Activated naive CD8-positive, alpha-beta T cell treated with anti-CD3 and anti-CD28 coated beads for 36 hours (primary cell): ENCODE measurements at places on chromosomes 3 and 15. TPM values are rescaled to one million over a fixed set of nuclear protein-coding genes. Genes with fewer than 3 reads are reported as not detected.

DNA sequence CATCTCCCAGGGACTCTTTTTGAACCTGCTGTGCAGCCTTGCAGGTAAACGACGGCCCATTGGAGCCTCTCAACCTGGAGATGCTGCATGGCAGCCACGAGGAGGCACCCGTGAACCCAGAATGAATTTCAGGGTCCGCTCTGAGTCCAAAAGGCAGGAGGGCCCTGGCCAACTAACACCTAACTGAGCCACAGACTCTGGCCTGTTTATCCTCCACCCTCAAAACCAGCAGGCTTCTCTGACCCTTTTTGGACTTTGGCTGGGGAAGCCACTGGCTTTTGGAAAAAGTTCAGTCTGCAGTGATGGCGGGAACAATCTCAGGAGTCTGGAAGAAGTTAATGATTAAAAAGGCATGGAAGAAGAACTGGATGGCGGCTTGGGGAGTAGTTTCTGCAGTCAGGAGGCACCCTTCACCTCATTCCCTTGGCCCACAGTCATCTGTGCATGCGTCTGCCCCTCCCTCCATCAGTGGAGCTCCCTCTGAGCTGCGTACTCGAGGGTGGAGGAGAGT is 4.1 kb downstream of the PXYLP1 start:
- no peak for DNase-seq
- H3K4me3 ChIP-seq = no peak overlapping the region
- H3K27ac ChIP-seq = peak overlapping the region; percentile 19
- H3K4me1 ChIP-seq = peaks cover 71% of the 10 kb centered on the region
- peaks cover 37% of the 10 kb centered on the region for H3K36me3 ChIP-seq

DNA sequence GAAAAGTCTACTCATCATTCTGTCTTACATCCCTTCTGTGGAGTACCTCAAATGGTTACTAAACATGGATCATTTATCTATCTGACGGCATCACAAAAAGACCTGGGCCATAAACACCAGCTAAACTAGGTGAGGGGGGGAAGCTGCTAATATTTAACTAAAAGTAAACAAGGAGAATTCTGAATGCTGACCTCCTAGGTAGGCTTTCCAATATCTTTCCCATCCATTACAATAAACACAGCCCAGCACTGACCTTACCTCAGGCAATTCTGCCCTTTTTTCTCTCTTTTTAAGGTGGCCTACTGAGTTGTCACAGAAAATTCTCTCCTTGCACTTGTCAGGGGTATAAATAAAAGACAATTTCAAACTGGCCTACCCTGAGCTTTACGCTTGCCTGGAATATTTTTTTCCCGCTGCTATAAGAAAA is 33.1 kb downstream of the USF3 start:
- H3K4me1 ChIP-seq = peaks cover 6% of the 10 kb centered on the region
- H3K4me3 ChIP-seq = no peak overlapping the region
- H3K36me3 ChIP-seq = peaks cover 32% of the 10 kb centered on the region
- no peak overlapping the region for H3K27ac ChIP-seq
- H3K27me3 ChIP-seq = no peaks in the 10 kb centered on the region

GRCh38 chr15:89899951-89900567 is 6.3 kb upstream of the AP3S2 start:
- DNase-seq = no peak
- H3K27me3 ChIP-seq = no peaks in the 10 kb centered on the region
- peaks cover 3% of the 10 kb centered on the region for H3K4me1 ChIP-seq
- no peak overlapping the region for H3K4me3 ChIP-seq
- no peaks in the 10 kb centered on the region for H3K36me3 ChIP-seq

DNA sequence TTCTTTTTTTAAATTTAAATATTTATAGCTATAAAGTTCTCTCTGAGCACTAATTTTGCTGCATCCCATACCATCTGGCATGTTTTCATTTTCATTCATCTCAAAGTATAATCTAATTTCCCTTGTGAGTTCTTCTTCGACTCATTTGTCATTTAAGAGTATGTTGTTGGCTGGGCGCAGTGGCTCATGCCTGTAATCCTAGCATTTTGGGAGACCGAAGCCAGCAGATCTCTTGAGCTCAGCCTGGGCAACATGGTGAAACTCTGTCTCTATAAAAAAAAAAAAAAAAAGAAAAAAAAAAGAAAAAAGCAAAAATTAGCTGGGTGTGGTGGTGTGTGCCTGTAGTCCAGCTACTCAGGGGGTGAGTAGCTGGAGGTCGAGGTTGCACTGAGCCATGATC is 34.8 kb downstream of the MAP1A start:
- no peak overlapping the region for H3K4me3 ChIP-seq
- DNase-seq = no peak
- H3K36me3 ChIP-seq = peaks cover 16% of the 10 kb centered on the region
- no peak overlapping the region for H3K27ac ChIP-seq

- no peak overlapping the region for H3K4me3 ChIP-seq
- peaks cover 2% of the 10 kb centered on the region for H3K36me3 ChIP-seq
- no peaks in the 10 kb centered on the region for H3K4me1 ChIP-seq
Measured at GRCh38 chr3:185900228-185900627, 37.6 kb downstream of the TRA2B start.

- H3K27me3 ChIP-seq = no peaks in the 10 kb centered on the region
- H3K27ac ChIP-seq = no peak overlapping the region
- no peaks in the 10 kb centered on the region for H3K4me1 ChIP-seq
- no peak for DNase-seq
- H3K4me3 ChIP-seq = no peak overlapping the region
Measured at GRCh38 chr15:73781038-73781925, 28.1 kb upstream of the INSYN1 start.

- H3K27ac ChIP-seq = no peak overlapping the region
- peaks cover 4% of the 10 kb centered on the region for H3K27me3 ChIP-seq
- no peak overlapping the region for H3K4me3 ChIP-seq
- H3K4me1 ChIP-seq = no peaks in the 10 kb centered on the region
Measured at GRCh38 chr15:92576597-92577200, 78.9 kb downstream of the FAM174B start.

- H3K4me3 ChIP-seq = no peak overlapping the region
- no peak overlapping the region for H3K27ac ChIP-seq
- no peaks in the 10 kb centered on the region for H3K27me3 ChIP-seq
Measured at GRCh38 chr15:47820057-47820746, 102.9 kb downstream of the SEMA6D start.

- H3K27me3 ChIP-seq = no peaks in the 10 kb centered on the region
- H3K4me3 ChIP-seq = peak overlapping the region; percentile 57
- peaks cover 39% of the 10 kb centered on the region for H3K36me3 ChIP-seq
- peaks cover 62% of the 10 kb centered on the region for H3K4me1 ChIP-seq
Measured at GRCh38 chr3:111667621-111668239, 72.6 kb upstream of the ZBED2 start.

DNA sequence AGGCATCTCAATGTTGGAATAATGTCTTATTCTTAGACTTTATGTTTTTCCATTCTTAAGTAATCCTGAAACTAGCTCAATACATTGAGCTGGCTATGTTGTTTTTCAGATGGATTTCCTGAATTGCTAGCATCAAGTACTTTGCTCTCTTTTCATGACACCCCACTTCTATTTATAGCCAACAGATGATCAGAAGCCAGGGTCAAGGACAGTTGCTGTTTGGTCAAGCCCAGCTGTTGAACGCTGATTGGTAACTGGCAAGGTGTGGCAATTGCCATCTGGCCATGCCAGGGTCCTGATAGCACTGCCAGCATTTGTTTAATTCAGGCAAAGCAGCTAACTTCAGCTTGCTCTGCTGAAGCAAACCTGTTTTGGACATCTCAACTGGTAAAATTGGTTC is 46.2 kb upstream of the PLCL2 start:
- DNase-seq = no peak
- peaks cover 57% of the 10 kb centered on the region for H3K4me1 ChIP-seq
- H3K27ac ChIP-seq = no peak overlapping the region
- no peak overlapping the region for H3K4me3 ChIP-seq
- no peaks in the 10 kb centered on the region for H3K27me3 ChIP-seq
- no peaks in the 10 kb centered on the region for H3K36me3 ChIP-seq

DNA sequence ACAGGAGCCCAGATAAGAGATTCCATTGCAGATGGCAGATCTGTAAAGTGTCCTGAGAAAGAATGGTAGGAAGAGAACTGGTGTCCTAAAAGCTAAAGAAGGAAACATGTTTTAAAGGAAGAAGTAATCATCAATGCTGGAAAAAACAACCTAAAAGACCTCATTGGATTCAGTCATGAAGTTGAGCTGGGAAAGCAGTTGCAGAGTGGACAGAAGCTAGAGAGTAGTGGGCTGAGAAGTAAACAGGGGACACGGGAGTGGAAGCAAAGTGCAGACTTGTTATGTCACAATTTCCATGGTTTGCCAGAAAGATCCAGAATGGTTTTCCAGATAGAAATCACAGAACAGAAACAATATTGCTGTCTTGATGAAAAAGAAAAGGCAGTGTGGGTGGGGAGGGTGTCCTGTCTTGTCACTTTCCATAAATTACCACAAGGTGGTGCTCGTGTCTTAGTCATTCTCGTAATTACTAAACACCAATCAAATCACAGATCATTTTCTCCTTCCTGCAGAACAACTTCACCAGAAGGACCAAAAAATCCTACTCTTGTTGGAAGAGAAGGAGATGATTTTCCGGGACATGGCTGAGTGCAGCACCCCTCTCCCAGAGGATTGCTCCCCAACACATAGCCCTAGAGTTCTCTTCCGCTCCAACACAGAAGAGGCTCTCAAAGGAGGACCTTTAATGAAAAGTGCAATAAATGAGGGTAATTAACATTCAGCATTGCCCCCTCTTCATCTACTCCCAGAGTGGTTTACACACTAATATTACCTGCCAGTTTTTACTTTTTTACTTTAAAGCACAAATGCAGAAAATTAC is 64.5 kb downstream of the KLHL25 start:
- H3K4me1 ChIP-seq = peaks cover 8% of the 10 kb centered on the region
- H3K36me3 ChIP-seq = peaks cover 39% of the 10 kb centered on the region
- peak overlapping the region; percentile 62 for H3K27ac ChIP-seq
- DNase-seq = peak; percentile 29
- H3K27me3 ChIP-seq = no peaks in the 10 kb centered on the region

- no peak for DNase-seq
- H3K27ac ChIP-seq = no peak overlapping the region
- H3K27me3 ChIP-seq = no peaks in the 10 kb centered on the region
- no peaks in the 10 kb centered on the region for H3K36me3 ChIP-seq
- H3K4me3 ChIP-seq = no peak overlapping the region
Measured at GRCh38 chr3:180229113-180229512, 192.4 kb upstream of the PEX5L start.

DNA sequence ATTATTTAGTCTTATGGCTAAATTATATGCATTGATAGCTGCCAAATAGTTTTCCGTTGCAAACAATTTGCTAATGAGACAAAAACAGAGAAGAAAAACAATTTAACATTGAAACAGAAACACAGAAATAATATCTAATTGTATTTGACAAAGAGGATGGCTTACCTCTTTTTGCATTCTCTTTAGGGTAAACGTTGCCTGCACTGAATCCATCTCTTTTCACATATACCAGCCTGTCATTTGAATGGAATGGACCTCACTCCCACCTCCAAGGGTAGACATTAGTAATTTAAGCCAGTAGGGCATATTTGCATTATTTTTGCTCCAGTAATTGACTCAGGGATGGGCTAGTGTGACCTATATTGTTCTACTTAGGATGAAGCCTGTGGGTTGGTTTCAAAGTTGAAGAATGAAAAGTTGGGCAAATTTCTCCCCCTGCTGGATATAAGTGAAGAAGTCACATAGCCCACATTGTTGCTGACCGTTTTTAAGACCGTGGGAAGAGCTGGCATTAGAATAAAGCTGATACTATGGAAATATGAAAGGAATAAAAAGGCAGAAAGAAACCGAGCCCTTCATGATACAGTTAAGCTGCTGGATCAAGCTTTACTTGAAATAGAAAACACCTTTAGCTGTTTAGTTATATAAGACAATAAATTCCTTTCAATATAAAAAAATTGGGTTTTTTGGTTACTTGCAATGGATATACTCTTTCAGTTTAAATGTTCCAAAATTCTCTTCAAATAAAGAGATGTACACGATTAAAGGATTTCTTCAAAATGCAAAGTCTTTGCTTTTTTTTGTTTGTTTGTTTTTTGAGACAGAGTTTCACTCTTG is 26.9 kb downstream of the PIERCE2 start:
- no peak for DNase-seq
- H3K4me3 ChIP-seq = no peak overlapping the region
- H3K27ac ChIP-seq = no peak overlapping the region
- no peaks in the 10 kb centered on the region for H3K36me3 ChIP-seq
- no peaks in the 10 kb centered on the region for H3K27me3 ChIP-seq

- H3K36me3 ChIP-seq = no peaks in the 10 kb centered on the region
- no peak for DNase-seq
- peak overlapping the region; percentile 65 for H3K4me3 ChIP-seq
Measured at GRCh38 chr3:195087328-195087727, 183.6 kb downstream of the XXYLT1 start.

- no peak for DNase-seq
- H3K4me3 ChIP-seq = no peak overlapping the region
- no peak overlapping the region for H3K27ac ChIP-seq
- peaks cover 9% of the 10 kb centered on the region for H3K4me1 ChIP-seq
- no peaks in the 10 kb centered on the region for H3K27me3 ChIP-seq
Measured at GRCh38 chr15:35038626-35039451, 46.3 kb downstream of the NANOGP8 start.

DNA sequence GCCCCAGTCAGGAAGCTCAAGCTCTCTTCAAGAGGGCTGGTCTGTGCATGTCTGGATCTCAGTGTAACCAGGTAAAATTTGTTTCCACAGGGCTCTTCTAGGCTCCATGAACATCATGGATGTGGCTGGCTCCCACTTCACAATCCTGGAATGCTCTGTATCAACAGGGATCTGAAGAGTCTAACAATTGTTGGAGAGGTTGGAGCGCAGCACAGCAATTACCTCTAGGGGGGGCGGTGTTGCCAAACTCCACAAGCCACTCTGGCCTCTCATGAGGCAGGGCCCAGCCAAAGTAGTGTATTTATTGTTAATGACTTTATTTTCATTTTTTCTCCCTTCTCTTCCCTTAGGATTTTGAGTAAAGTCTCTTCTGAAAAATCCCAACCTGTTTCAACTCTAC is 6.1 kb upstream of the EIF2B5 start:
- DNase-seq = no peak
- no peak overlapping the region for H3K4me3 ChIP-seq
- H3K27me3 ChIP-seq = no peaks in the 10 kb centered on the region
- peaks cover 3% of the 10 kb centered on the region for H3K36me3 ChIP-seq
- H3K4me1 ChIP-seq = peaks cover 5% of the 10 kb centered on the region

DNA sequence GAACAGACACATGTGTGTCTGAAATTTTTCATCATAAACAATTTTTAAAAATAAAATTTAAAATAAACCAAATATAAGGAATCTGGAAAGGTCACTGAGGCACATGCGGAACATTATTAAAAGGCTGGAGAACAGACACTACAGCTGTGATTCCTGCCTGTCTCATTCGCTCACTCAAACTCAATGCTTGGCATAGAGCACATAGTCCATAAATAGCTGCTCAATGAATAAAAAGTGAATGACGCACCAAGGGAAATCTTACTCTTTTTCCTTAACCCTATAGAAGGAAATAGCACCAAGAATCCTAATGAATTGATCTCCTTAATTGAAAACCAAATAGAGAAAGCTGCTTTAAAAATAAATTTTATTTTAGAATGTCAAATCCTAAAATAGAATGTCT is 98.4 kb downstream of the FSIP1 start:
- H3K36me3 ChIP-seq = no peaks in the 10 kb centered on the region
- no peaks in the 10 kb centered on the region for H3K4me1 ChIP-seq
- no peak overlapping the region for H3K4me3 ChIP-seq

The GASK1A gene
- total RNA-seq = not detected

The SH2D7 gene
- not detected for total RNA-seq

The TMCO5A gene
- total RNA-seq = not detected

The FAM227B gene
- total RNA-seq = 4.1 TPM

The CCR5 gene
- total RNA-seq = 0.08 TPM

The SCG5 gene
- 0.60 TPM for total RNA-seq

The SYNM gene
- 0.14 TPM for total RNA-seq

The CAMK1 gene
- total RNA-seq = 24.8 TPM

The SENP5 gene
- total RNA-seq = 28.1 TPM

The SLC6A11 gene
- not detected for total RNA-seq

The LAMB2 gene
- not detected for total RNA-seq

The UBAP1L gene
- 2.2 TPM for total RNA-seq
